NCI-H2107 (cell line): ENCODE measurements at places on chromosomes 13 and 19.

DNA sequence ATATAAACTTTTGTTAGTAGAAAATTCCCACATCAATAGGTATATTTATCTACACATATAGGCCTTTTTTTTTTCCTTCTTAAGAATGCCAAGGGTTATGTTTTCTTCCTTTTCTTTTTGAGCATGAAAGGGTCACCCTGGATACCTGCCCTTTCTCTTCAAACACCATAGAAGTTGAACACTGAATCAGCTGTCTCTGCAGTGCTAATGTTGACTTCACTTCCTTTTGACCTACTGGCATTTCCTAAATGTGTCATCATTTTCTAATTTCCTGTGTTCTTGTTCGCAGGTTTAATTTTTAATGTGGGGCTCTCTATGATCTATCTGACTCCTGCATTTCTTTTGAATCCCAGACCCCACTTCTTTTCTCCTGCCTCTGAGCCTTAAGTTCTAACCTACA is 532.0 kb downstream of the GPC6 start:
- no peak for DNase-seq

- DNase-seq = no peak
These were observed 74.9 kb downstream of the SOX1 start for GRCh38 chr13:112141643-112142400.

DNA sequence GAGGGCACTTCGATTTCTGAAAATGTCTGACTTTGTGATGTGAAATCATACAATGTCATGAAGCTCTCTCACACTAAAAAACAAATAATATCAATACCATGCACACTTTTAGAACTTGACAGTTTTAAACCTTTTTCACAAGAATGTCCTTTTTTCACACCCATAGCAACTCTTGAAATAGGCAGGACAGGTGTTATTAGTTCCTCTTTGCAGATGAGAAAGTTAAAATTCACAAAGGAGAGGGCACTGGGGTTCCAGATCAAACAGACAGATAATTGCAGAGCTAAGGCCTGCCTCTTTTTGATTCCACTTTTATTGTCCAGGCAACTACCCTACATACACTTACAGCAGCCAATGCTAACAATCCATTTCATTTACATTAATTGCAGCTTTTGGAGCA is 142.8 kb downstream of the KLF12 start:
- DNase-seq = no peak

GRCh38 chr13:85013006-85013405 is 786.2 kb downstream of the SLITRK6 start:
- DNase-seq = no peak

- DNase-seq = peak; percentile 61
These were observed 2.0 kb upstream of the RNF126 start for GRCh38 chr19:664913-665443.

DNA sequence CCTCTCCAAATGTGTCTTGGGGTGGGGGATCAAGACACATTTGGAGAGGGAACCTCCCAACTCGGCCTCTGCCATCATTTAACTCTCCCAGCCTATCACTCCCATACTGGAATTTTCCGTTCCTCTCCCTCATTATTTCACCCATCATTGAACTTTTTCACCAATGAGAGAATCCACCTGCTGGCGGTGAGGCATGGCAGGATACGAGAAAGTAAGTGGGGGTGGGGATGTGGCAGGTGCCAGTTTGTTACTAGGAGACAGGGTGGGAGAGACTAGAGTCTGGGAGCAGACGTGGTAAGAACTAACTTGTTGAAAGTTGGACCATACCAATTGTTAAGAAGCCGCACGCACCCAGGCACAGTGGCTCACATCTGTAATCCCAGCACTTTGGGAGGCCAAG is 6.9 kb downstream of the GIPR start:
- no peak for DNase-seq

- DNase-seq = no peak
These were observed 22.5 kb downstream of the LGALS16 start for GRCh38 chr19:39677961-39678889.

- no peak for DNase-seq
These were observed at the start of gene CEACAM19 for GRCh38 chr19:44671400-44671799. Gene CEACAM19 (plus strand): TSS chr19:44671482. CDS start chr19:44671932, 450 bp downstream.

- DNase-seq = no peak
These were observed 277.3 kb downstream of the FOXO1 start for GRCh38 chr13:40389081-40389641.

- DNase-seq = no peak
These were observed 8.0 kb upstream of the PPP6R1 start for GRCh38 chr19:55266840-55267239.

DNA sequence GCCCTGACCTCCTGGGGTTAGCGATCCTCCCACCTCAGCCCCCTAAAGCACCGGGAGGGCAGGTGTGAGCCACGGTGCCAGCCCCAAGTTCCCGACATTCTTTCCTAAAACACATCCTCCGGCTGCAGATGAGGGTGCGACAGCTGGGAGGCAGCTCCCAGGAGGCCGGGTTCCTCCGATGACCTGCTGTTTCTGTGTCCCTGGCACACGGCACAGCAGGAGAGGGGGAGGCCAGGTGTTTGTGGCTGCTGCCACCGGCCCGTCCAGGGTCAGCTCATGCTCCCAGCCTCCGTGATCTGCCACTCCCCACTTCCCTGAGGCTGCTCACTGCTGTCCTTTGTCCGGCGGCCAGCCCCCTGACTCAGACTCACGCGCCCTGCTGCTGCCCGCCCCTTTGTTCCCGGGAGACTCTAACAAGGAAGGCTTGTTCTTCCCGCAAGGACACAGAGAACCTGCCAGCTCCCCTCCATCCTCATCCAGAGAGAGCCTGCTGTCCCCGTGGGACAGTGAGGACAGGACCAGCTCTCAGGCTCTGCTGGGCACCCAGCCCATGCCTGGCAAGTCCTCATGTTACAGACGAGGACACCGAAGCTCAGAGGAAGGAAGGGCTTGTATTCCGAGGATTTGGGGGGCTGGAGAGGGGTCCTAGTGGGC is 10.6 kb upstream of the MADCAM1 start:
- DNase-seq = peak; percentile 31

DNA sequence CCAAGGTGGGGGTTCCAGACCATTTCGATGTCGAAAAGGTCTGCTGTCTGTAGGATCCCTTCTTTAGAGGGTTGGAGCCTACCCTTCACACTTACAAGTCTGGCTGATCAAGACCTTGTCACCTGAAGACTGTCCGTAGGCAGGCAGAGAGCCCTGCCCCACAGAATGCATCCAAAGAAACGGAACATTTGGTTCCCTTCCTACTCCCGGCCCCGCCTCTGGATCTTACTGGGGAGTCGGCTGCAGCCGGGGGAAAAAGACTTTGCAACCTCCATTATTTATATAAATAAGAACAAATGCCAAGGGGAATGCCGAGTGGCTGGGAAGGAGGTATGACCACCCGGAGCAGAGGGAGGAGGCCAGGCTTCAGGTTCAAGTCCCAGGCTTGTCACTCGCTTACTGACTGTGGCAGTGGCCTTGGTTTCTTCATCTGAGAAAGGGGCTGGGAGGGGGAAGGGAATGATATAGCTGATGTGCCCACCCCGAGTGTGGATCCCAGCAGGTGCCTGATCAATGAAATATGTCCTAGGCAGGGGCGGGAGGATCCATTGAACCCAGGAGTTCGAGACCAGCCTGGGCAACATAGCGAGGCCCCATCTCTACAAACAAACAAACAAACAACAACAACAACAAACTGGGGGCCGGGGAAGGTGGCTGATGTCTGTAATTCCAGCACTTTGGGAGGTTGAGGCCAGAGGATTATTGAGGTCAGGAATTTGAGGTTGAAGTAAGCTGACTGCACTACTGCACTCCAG is 48.7 kb downstream of the RFX2 start:
- no peak for DNase-seq

GRCh38 chr13:37340901-37341670 is 235.6 kb upstream of the CSNK1A1L start:
- DNase-seq = no peak

DNA sequence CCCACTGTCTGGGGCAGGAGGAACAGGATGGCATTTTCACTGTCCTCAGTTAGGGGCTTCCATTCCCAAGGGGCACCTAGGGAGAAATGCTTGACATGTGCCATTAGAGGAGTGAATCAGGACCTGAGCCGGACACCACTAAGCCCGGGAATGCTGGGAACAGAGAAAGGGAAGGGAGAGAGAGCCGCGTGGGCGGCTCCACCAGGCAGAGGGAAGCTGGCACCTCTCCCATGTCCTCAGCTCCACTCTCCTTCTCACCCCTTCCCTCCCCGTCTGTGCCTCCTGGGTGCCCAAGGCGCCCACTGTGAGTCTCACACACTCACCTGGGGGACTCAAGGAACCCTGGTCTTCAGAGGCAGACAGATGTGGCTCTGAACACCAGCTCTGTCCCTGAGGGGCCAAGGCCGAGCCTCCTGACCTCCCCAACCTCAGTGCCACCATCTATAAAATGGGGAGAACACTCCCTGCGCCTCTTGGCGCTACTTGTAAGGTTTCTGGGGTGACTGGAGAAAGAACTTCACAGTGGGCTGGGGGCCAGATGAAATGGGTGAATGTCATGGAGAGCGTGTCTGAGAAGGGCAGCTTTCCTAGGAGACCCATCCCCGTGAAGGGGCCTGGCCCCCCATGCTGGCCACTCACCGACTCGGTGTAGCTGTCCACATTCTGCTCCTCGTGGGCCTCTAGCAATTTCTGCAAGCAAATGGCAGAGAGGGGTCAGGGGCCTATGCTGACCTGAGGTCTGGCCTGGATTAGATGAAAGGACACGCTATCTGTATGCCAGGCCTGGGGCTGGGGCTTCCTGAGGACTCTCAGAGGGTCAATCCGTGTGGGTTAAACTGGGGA is 5.3 kb upstream of the KPTN start:
- DNase-seq = no peak

DNA sequence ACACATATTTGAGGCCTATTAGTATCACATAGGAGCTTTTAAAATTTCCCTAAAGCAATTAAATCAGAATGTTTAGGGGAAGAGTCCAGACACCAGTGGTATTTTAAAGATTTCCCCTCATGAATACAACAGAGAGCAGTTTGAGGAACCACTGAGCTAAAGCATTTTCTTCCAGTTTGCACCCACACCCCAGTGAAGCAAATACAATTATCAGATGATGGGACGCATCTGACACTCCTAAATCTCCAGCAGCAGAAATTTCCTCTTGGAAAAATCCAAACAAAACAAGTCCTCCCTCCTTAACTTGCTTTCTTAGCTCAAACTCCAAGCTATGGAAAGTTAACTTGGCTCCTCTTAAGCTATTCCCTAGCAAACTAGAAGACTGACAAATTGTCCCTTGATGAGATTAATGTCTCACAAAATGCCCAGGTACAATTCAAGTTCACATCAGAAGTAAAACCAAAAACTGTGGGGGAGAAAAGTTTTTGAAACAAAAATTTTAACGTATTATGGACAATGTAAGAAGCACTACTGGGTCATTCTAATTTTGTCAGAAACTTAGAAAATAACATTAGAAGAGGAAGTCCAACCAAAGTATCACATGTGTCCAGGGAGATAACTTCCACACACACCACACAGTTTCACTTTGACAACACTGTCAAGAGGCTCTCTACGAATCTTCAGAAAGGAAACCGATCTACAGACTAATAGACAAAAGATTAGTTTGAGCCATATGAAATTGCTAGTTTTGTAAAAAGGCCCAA is 74.1 kb downstream of the ABCC4 start:
- DNase-seq = no peak

DNA sequence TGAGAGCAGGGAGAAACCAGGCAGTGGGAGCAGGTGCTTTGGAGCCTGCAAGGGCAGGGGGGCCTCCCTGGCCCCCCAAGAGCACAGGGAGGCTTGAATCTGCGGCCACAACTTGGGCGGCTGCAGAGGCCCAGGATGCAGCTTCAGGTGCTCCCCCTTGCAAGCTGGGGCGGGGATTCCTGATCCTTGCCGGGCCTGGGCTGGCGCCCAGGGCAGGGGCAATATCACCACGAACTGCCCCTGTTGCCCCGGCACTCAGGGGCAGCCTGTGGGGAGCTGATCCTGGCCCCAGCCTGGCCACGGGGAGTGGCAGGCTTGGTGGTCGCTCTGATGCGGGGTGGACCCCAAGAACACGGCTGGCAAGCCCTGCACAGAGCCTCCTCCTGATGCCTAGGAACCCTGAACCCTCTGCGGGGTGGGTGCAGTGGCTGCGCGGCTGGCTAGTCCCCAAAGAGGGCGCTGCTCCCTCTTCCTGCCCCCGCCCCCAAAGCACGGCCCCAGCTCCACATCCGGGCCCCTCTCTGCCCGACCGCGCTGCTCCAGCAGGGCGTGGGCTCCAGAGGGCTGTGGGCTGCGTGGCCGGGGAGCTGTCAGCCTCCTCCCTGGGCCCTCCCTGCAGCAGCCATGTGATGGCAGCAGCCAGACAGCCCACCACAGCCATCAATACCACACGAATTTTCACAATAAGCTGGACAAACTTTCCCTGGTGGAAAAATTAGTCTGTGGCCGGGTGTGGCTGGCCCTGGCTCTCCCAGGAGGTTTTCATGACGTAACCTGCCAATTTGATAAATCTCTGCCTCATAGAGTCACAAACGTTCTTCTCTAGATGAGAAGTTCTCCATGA is 21.0 kb downstream of the TNFSF9 start:
- DNase-seq = no peak

DNA sequence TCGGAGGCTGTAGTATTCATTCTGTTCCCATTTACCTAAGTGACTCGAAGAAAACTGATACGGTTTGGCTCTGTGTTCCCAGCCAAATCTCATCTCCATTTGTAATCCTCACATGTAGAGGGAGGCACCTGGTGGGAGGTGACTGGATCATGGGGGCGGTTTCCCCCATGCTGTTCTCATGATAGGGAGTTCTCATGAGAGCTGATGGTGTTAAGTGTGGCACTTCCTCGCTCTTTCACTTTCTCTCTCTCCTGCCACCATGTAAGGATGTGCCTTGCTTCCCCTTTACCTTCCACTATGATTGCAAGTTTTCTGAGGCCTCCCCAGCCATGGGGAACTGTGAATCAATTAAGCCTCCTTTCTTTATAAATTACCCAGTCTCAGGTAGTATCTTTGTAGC is 23.5 kb downstream of the SLAIN1 start:
- no peak for DNase-seq
